Smooth muscle cell of the pulmonary artery (primary cell): ENCODE measurements at places on chromosomes 2 and 18. TPM values are rescaled to one million over a fixed set of nuclear protein-coding genes. Genes with fewer than 3 reads are reported as not detected.

The ATP6V1B1 gene
- total RNA-seq: 1.1 and 2.2 TPM in 2 replicates

The ZNF385B gene
- total RNA-seq: not detected in 2 replicates

The CPO gene
- not detected in 2 replicates for total RNA-seq

The GRB14 gene
- 4.1 and 10.4 TPM in 2 replicates for total RNA-seq

The EFHD1 gene
- total RNA-seq: 2.7 and 3.9 TPM in 2 replicates

The DSG4 gene
- total RNA-seq: not detected in 2 replicates

The HPCAL1 gene
- 32.0 and 42.9 TPM in 2 replicates for total RNA-seq

The CEBPZ gene
- 35.7 and 41.1 TPM in 2 replicates for total RNA-seq

The CTNNA2 gene
- total RNA-seq: 0.07 TPM in 1 of 2 replicates, not detected in the other

The SERPINB12 gene
- total RNA-seq: not detected in 2 replicates

The CFC1 gene
- total RNA-seq: not detected in 2 replicates

The SMYD1 gene
- total RNA-seq: not detected in 2 replicates

The ANO7 gene
- 1.0 and 1.7 TPM in 2 replicates for total RNA-seq

The MZT2B gene
- 90.1 and 98.1 TPM in 2 replicates for total RNA-seq

The CHRND gene
- total RNA-seq: not detected in 2 replicates

The BAZ2B gene
- 38.6 and 40.1 TPM in 2 replicates for total RNA-seq

The MRPL33 gene
- total RNA-seq: 53.1 and 67.6 TPM in 2 replicates

The SERPINB4 gene
- total RNA-seq: not detected in 2 replicates

The RABL2A gene
- total RNA-seq: 10.6 and 16.6 TPM in 2 replicates

The DHRS9 gene
- total RNA-seq: 0.98 and 2.7 TPM in 2 replicates

The CELF4 gene
- total RNA-seq: not detected in 2 replicates

The BCL2 gene
- total RNA-seq: 0.92 and 3.1 TPM in 2 replicates

The LCT gene
- under 0.01 and 0.03 TPM in 2 replicates for total RNA-seq

The LIMS4 gene
- total RNA-seq: 3.1 and 9.4 TPM in 2 replicates
